Breast epithelium (tissue), 4 donors: ENCODE measurements at places on chromosomes 1 and 21. TPM values are rescaled to one million over a fixed set of nuclear protein-coding genes. Genes with fewer than 3 reads are reported as not detected.

DNA sequence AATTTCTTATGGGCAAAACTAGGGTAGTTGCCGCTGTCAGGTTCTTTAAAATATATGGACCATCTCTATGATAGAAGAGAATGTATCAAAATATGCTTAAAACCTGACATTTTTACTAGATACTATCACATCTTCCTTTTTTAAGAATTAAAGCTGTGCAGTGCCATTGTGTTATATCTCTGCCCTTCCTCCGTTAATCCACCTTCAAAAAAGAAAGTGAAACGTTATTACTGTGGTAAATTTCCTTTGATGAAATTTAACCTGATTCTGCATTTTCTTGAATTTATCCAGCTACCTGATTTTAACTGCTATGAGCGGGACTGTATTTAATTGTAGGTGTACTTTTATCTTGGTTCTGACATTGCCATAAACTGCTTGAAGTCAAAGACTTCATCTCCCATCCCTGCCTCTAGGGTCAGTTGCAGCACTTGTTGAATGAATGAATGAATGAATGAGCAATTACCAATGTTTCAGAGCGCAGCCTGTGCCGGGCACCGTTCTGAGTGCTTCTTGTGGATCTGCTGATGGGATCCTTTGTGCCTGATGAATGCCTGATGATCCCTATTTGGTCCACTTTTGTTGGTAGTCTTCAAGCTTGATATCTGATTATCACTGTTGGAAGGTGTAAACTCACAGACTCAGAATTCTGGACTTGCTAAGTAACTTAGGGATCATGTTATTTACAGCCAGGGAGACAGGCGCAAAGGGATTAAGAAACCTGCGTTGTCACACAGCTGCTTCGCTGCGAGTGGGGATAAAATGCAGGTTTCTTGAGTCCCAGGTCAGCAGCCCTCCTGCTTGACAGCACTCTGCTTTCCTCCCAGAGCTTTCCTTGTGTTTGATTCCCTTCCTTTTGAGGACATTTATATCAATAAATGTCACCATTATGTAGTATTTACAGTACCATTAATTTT is 30.1 kb downstream of the SMYD2 start:
- DNase-seq: no peak

DNA sequence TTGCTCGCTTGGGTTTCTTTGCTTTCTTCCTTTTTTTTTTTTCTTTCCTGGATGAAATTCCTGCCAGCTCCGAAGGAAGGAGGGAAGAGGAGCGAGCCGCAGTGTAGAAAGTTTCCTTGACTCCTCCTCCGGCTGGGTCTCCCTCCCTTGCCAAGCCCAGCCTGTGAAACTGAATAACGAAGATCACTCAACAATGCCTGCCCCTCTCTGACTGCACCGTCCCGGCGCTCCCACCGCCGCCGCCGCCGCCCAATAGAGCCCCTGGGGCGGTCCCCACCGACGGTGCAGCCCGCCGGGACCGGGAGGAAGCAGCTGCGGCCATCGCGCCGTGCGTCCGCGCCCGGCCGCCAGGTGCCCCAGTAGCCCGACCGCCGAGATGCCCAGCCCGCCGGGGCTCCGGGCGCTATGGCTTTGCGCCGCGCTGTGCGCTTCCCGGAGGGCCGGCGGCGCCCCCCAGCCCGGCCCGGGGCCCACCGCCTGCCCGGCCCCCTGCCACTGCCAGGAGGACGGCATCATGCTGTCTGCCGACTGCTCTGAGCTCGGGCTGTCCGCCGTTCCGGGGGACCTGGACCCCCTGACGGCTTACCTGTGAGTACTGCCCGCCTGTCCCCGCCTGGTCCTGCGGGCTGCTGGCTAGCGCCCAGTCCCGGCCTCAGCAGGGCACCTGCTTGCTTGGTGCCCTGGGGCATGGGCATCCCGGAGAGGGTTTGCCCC is at the start of gene LGR6:
TSS of gene LGR6 (plus strand) at position 186 of the 714 bp plus-strand sequence. CDS start at position 377, 191 bp downstream.
- no peak for DNase-seq

The ZNF697 gene
- 4.2 TPM for total RNA-seq

DNA sequence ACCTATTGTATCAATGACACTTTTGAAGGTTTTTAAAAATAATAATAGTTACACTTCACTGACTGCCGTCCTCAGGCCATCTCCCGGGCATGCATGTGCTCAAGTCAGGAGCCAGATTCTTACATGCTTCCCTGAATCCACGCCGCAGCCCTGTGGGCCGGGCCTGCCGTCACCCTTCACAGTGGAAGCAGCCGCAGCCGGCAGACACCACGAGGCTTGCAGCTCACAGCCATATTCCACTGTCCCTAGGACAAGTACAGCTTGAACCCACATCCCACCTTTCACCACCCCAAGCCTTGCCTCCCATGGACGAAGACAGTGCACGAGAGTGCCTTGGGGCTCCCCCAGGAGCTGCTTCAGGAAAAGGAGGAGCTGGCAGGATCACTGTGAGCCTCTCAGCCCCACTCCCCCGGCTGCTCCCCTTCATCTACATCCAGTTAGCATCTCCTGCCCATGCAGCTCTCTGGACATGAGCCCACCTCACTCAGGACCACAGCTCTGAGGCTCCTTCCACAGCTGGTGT is 77.2 kb downstream of the POFUT2 start:
- no peak for DNase-seq

The C1orf185 gene
- total RNA-seq: not detected

The BGLAP gene
- 2.9 TPM for total RNA-seq

DNA sequence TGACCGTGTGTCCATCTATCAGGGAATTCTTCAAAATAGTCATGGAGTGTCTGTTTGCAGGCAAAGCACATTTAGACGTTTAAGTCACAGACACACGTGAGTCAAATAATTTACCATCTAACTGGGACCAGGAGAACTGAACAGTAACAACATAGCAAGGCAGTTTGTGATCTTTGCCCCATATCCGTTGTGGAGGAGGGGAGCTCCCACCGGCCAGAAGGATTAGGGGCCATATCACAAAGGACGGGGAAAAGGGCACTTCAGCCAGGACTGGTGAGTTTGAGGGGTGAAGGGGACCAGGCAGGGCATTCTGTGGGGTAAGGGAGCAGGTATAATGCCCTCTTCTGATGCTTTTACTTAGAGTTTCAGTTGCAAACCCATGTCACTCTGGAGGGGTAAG is 22.9 kb downstream of the ELAPOR1 start:
- DNase-seq: no peak

- DNase-seq: no peak
These were observed 200.8 kb downstream of the RASAL2 start for GRCh38 chr1:178294654-178295053.
